ENCODE measurements at places on chromosomes 2 and 18.
A peak's percentile ranks its signal among the peaks of the same experiment; 100 is the strongest.

DNA sequence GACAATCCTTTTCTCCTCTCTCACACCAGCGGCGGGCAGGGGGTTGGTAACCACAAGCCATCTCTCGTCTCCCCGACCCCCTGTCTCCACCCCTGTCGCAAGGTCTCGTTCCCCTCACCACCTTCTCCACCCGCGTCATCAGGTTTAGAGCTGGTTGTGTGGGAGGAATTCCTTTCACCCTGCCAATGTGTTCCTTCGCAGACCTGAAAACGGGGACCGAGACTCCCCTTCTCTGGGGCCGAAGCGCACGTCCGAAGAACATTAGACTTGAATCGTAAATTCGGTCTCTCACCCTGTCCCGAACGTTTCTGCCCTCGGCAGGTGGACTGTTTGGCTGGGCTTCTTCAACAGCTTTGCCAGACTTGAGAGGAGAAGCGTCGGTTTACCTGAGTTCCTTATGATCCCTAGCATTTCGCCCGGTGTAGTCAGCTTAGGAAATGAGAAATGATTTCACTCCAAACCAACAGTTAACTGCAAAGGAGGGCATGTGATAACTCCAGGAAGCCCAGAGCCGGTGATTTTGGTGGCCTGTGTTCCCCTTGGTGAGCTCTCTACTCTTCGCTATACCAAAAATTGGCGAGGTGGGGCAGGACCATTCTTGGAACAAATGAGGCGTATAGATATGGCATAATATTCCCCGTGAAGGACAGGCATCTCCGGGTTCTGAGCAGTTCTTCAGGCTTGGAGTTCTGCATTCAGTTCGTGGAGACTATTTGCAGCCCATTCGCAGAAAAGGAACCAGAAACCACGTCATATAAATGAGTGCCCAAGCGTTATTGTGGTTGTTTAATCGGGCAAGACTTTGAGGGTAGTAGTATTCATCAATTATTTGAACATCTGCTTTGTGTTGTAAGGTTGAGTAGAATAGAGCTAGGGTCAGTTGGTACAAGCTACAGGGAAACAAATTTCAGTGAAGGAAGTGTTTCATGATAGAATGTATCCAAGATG lies 694 bp downstream of the CFAP36 start:
- peak; percentile 67 for DNase-seq

- DNase-seq, result no peak
These were observed 42.1 kb downstream of the IMPA2 start for GRCh38 chr18:12023375-12023774.

DNA sequence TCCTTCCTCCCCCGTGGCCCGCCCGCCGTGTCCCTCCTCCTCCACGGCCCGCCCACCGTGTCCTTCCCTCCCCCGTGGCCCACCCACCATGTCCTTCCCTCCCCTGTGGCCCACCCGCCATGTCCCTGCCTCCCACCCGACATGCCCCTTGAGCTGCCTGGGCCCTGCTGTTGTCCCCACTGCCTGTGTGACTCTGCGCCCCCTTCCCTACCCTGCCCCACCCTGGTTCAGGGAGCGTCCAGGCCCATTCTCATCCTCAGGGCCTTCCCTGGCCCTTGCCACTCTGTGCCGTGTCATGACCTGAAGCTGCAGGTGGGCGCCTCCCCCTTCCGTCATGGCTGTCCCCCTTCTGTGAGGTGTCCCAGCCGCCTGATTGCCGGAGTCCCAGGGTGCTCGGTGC lies 20.7 kb downstream of the D2HGDH start:
- no peak for DNase-seq

- no peak for DNase-seq
These were observed 124.0 kb upstream of the CAVIN2 start for GRCh38 chr2:191970867-191971266.

DNA sequence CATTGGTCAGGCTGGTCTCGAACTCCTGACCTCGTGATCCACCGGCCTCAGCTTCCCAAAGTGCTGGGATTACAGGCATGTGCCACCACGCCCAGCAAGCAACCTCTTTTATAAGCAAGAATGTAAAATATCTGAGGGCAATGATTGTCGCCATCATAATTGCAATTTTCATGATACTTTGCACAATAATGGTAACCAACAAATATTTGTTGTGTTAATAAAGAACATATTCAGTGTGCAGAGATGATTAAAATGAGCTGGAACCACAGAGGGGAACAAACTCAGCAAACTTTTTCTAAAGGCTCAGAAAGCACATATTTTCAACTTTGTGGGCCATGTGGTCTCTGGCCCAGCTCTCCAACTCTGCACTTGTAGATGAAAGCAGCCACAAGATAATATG lies 115.2 kb upstream of the SIX2 start:
- no peak for DNase-seq

- no peak for DNase-seq
These were observed 31.6 kb downstream of the LIMS1 start for GRCh38 chr2:108565778-108566375.

DNA sequence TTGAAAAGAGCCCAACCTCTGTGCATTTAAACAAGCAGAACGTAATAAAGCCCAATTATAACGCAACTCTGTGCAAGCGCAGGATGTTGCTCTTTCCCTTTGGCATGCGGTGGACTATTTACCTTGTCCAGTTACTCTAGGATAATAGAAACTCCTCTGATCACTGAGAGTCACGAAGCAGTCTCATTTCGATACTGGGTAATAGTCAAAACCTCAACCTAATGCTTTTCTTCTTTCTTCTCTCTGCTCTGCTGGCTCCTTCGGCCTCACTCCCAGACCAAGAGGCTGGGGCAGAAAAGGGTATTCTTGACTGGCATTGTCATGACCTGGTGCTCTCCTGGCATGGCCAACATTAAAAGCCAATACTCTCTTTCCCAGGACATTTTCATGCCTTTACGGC lies 89.7 kb upstream of the GCFC2 start:
- DNase-seq, result no peak

GRCh38 chr2:166365803-166366420 lies 9.8 kb downstream of the SCN9A start:
- DNase-seq, result no peak

DNA sequence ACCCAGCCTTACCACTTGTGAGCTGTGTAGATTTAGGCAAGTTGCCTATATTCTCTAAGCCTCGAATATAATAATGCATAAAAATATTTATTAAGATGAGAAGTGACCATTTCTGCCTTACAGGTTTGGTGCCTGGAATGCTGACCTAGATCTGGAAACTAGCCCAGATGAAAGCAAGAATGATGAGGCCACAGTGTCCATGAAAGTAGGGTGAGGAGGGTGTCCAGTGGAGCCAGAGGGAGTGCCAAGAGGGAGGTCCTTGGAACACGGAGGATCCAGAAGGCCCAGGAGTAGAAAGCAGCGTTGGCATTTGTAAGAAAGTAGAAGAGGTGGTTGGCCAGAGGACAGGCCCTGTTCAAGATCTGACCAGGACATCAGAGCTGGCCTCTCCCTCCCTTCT lies 334.3 kb downstream of the CELF4 start:
- no peak for DNase-seq

DNA sequence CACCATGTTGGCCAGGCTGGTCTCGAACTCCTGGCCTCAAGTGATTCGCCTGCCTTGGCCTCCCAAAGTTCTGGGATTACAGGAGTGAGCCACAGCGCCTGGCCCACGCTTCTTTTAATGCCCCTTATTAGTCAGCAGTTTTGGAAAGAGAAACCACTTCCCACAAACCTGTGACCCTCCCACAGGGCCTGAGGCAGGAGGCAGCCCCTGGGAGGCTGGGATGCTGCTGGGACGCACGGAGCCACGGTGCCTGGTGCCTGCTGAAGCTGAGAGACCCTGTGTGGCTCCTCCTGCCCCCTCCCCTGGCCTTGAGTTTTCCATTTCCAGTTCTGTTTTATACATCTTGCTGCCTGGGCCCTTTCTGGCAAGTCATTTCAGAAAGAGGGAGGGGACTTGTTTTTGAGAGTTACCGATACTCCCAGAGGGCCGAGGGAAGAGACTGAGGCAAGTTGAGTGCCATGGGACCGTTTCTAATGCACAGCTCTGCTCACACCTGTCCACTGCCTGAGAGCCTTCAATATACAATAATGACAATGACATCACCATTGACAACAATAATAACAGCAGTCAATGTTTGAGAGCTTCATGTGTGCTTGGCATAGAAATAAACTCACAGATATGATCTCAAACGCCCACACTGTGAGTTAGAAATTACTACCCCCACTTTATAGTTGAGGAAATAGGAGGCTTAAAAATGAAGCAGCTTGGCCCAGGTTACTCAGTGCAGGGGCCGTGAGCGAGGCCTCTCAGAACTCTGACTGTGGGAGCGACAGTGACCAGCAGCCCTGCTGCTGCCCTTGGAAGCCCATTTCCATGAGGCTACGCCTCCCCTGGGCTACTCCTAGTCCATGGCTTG lies 78.1 kb upstream of the YWHAQ start:
- no peak for DNase-seq

DNA sequence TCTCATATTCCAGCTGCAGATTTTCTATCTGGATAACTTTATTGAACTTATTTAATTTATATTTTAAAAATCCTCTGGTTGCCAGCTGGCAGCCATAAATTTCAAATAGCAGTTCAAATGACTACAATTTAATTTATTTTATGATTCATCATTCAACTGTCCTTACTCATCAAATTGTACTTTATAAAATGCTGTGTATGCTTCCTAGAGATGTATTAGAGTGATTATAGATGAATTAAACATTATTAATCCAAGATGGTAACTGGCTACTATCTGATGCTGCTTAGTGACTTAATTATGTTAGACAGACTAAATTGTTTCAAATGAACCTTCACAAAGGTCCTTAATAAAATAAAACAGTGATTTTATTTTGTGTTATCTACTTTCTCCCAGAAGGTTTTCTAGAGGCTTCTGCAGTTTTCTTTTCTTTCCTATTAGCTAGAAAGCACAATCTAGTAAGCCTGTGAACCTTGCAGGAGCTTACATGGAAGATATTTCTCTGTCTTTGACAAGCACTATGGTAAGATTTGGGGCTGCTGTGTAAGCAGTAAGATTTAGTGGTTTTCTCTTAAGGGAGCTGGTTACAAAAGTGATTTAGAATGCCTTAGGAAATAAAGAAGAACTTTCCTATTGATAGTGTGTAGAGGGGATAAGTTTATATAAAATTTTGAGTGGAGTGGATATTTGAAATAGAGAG lies 322.3 kb downstream of the FSIP2 start:
- no peak for DNase-seq

GRCh38 chr2:348361-348916 lies 60.5 kb upstream of the ALKAL2 start:
- DNase-seq, result no peak

DNA sequence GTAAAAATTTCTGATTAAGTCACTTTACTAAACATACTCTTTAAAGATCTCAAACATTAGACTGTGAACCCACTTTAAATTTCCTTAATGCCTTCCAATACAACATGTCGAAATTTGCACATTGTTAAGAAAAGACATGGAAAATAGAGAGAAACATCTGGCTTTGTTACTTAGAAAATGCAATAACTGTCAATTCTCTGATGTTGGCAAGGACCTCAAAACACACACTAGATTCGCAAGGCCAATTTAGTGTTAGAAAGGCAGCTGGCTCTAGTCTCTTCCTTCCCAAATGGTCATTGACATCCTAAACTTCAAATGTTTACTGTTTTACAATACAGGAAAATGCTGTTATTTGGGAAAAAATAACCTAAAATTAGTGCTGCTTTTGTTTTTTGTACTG lies 110.6 kb downstream of the UPP2 start:
- DNase-seq, result no peak

GRCh38 chr2:17522303-17522702 lies 4.1 kb upstream of the RAD51AP2 start:
- DNase-seq, result no peak

DNA sequence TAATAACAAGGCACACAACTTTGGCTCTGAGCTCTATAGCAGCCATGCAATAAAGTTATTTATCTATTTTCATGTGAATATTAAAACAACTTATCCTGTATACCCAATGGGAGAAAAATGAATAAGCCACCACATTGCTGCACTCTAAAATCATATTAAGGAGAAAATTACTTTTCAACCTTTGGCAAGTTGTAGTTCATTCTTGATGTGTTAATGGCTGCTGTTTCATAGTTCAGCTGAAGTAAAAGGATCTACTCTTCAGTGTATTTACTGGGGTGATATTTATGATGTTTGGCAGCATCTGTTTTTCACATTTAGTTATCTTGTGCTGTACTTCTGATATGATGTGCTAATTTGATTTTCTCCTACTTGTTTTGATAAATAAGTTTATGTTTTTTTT lies 71.8 kb downstream of the TMEFF2 start:
- no peak for DNase-seq

DNA sequence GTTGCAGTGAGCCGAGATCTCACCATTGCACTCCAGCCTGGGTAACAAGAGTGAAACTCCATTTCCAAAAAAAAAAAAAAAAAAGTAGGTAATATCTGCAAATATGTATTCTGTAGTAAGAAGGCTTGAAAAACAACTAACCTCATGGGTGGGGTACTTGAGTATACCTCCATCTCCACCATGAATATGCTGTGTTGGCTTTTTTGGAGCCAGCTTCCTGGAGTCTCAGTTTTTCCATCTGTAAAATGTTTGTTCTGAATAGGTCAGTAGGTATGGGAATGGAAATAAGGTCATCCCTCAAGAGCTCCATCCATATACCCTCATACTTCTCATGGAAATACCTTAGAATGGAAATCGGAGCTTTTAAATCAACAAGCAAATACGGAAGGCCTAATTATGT lies 430.0 kb upstream of the FAM98A start:
- no peak for DNase-seq

DNA sequence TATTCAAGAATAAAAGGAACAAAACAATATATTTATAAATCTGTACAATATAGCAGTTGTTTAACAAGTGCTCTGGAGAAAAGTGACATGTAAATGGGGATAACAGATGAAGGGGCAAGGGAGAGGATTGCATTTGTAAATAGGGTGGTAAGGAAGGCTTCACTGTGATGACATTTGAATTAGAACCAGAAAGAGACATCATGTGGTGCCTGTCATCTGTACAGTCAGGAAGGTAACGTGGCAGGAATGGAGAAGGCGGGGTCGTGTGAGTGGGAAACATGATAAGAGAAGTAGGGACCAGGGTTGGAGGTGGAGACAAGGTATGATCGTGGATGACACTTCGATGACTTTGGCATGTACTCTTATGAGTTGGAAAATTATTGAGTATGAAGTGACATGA lies 1393.6 kb upstream of the NXPH2 start:
- DNase-seq, result no peak

DNA sequence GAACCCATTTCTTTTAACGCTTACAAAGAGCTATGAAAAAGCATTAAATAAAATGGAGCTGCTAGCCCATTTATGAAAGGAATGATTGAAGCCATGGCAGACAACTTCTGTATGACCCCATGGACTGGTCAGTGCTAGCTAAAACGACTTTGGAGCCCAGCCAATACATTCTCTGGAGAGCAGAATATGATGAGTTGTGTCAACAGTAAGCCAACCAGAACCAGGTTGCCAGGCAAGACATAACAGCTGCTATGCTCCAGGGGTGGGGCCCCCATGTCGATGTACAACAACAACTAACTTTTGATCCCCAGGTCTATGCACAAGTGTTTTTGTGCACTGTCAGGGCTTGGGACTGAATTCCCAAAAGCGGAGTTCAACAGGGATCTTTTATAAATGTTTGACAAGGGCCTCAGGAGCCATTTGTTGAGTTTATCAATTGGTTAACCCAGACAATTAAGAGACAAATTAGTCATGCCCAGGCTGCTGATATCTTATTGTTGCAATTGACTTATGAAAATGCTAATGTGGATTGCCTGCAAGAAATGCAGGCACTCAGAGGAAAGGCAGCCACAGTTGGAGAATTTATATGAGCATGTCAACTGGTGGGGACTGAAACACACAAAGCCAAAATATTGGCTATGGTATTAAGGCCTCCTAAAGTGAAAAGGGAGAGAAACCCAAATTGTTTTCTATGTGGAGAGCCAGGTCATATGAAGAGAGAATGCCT lies 64.6 kb upstream of the MYO3B start:
- no peak for DNase-seq
